ENCODE measurements at places on chromosomes 16 and 17.

DNA sequence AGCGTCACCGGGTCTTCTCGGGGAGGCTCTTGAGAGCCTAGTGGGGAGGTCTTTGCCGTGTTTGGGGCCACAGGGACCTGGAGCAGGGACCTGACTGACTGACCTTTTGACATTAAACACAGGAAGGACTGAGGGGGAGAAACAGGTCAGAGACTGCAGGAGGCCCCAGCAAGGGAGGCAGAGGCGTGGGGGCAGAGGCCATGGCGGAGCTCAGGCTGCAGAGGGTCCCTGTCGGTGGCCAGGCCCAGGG, 41.6 kb upstream of the GSE1 start:
- DNase-seq: no peak

- DNase-seq: no peak
Observed at GRCh38 chr16:50637716-50638602, 43.2 kb downstream of the SNX20 start.

- DNase-seq: peak; percentile 78
Observed at GRCh38 chr16:2927010-2927646, 15.4 kb downstream of the FLYWCH1 start.

DNA sequence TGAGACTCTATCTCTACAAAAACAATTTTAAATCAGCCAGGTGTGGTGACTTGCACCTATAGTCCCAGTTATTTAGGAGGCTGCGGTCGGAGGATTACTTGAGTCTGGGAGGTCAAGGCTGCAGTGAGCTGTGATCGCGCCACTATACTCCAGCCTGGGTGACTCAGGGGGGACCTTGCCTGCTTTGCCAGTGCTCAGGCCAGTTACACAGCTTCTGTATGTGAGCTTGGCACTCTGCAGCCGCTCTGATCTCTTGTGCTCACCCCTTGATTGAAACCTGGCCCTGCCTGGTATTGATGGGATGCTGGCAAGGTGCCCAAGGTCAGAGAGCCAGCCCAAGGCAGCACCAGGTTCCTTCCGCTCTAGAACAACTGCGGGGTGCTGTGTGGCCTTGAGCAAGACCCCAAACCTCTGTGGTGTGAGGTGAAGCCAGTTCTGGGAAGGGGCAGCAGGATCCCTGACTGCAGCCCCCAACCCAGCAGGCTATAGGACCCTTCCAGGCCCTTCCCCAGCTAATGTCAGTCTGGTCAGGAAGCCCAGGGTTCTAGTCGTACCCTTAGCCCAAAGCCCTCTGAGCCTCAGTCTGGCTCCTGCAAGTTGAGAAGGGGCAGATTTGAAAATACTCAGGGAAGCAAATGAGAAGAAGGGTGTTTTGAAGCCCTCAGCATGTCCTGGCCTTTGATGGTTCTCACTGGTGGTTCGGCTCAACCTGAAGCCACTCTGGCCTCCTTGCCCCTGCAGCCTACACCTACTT, 18.9 kb downstream of the MMP15 start:
- no peak for DNase-seq

DNA sequence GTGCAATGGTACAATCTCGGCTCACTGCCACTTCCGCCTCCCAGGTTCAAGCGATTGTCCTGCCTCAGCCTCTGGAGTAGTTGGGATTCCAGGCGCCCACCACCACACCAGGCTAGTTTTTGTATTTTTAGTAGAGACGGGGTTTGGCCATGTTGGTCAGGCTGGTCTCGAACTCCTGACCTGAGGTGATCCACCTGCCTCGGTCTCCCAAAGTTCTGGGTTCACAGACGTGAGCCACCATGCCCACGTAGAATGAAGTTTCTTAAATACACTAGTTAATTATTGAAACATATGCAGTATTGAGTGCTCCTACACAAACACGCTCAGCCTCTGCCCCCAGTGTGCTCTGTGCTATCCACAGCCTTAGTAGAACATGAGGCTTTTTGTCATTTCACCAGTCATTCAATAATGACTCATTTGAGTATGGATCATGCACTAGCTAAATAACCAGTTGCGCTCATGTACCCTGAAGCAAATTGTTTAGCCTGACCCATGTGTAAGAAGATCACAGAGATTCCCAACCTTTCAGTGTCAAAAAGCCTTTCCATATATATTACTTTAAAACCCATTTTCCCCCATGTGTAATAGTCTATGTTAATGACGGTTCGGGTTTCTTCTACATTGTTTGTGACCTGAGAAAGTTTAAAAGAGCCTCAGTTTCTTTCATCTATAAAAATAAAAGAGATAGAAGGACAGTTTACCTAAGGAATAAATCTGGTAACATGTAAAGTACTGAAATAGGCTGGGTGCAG, 49.7 kb downstream of the TUBD1 start:
- peak; percentile 70 for DNase-seq

DNA sequence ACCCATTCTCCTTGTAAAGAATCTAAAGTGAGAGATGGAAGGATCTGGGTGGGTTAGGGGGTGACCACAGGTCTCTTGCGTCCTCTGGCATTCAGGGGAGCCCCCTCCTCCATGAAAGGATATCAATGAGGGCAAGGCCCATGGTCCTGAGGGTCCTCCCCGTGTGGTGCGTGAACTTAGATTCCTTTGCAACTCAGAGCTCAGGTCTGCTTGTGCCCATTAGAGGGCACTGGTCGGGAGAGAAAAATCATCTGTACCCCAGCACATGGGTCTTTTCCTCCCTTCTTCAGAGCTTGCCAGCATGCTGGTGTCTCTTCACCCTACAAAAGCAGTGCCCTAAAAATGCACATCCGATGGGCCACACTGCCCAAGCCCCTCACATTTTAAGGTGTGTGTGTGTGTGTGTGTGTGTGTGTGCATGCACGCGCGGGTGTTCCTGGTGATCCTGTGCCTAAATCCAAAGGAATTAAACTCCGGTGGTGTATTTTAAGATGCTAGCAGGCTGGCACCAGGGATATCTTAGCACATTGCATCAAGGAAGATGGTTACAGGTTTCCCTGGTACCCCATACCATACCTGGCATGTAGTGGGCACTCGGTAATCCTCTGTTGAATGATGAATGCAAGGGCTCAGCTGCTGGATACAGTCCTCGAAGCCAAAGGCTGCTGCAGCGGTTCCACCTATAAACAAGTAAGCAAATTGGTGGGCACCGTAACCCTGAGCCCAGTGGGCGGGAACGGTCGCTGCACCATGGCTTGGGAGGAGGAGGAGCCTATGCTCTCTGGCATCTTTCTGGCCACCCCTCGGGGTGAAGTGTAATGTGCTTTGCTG, 4.7 kb downstream of the C1QTNF1 start:
- no peak for DNase-seq

GRCh38 chr16:12833926-12834325, 30.2 kb upstream of the CPPED1 start:
- DNase-seq: no peak

DNA sequence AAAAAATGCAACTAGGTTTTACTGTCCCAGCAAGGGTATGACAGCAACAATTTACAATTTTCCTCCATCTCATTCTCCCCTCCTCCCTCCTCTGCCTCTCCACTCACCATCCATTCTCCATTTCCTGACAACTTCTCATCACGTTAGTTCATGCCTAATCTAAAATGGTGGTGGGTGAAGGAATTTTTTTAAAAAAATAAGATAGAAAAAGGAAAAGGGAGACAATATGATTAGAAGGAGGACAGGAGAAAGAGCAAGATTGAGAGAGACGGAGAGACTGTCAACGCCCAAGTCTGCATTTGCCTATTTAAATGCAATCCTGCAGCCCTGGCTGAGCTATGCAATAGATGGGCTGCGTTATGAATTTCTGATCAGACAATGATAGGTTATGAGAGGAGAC, 380.7 kb upstream of the PSMD7 start:
- DNase-seq: no peak

- peak; percentile 89 for DNase-seq
Observed at GRCh38 chr17:27217631-27218030, 76.3 kb upstream of the WSB1 start.

DNA sequence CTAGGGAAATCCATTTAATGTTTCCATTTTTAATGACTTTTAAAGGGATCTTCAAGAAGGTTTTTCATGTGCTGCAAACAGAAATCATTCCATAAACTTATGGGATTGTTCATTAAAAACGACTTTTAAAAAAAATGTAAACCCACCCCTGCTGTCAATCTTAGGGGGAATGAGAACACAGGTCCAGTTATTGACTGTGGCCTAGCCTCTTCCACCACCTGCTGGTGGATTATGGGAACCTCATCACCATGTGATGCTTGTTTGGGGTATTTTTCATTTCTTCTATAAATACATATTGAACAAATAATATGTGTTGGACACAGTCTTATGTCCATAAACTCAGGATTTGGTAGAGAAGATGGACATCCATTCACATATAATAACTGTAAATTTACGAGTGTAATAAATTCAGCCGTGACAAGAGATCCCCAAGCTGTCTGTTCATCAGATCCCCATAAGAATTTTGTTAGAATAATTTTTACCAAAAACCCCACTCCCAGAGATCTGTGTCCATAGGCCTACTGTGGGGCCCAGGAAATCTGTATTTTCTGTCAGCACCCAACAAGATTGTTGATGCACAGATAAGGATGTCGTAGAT, 42.0 kb upstream of the TMC5 start:
- DNase-seq: peak; percentile 29

- no peak for DNase-seq
Observed at GRCh38 chr16:54586474-54587175, 300.0 kb upstream of the IRX3 start.

DNA sequence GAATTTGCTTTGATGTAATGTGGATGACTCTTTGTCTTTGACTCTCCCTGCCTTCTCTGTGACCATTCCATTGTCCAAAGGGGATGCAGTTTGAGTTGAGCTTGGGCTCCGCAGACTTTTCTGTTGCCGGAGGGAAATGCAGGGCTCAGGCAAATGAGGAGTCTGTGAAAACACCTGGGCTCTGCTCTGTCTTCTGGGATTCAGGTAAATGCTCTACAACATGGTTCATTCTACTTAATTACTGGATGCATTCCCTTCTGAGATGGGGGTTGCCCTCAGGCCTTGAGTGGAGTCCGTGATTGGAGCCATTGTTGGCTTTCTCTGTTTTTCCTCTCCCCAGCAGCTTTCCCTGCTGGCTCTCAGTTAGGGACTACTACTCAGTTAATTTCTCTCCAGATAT, 26.4 kb upstream of the SPNS2 start:
- no peak for DNase-seq

DNA sequence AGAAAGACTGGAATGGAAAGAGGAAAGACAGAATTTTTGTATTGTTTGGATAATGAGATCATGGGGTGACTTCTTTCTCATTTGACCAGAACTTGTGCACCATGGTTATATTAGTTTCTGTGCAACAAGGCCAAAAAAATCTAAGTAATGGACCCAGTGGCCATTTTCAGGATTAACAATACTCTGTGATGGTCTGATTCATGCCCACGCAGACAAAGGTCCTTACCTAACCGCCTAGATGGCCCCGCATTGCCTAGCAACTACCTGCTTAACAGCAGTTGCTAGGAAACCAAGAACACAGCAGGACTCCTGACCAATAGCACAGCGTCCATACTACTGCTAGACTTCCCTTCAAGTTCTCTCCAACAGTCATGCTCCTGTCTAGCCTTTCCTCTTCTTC, 22.4 kb downstream of the MIS12 start:
- no peak for DNase-seq

DNA sequence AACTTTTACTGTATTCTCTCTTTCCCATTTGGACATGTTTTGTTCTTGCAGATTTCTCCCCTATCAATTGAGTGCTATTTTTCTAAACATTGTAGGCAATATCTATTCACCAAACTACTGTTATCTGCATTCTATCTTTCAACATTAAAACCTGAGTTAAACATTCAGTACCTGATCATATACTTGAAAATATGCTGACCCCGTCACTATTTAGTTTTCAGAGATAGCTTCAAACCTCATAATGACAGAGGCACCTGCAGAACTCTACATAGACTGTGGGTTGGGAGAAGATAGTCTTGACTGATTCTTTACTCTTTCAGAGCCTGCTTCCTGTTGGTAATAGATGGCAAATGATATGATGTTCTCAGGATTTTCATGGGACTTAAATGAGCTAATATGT, 965.7 kb upstream of the GOT2 start:
- DNase-seq: no peak

DNA sequence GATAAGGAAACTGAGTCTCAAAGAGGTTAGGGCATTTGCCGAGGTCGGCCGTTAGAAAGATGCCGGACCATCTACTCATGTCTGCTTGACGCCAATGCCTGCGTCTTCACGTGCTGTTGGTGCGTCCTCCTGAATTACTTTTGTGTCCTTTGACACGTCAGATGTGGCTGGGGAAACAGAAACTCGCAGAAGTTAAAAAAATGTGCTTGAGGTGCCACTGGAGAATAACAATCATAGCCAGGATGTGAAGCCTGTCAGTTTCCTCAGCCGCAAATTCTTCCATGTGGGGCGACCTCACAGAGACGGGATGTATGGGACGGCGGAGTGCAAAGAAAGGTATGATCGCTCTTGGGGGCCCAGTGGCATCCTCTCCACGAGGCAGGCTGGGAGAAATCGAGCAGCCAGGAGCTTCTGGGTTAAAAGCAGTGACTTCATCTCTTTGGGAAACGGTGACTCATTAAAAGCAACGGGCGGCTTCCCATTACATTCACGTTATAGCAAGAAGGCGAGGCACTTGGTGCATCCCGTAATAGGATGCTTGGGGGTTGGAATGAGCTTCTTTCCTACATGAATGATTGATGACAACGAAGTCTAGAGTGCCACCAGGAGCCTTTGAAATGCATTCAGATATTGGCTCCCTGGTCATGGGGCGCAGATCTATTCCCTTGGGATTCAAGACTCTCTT, 67.8 kb downstream of the BMERB1 start:
- DNase-seq: no peak

GRCh38 chr16:29656688-29657523, 6.1 kb upstream of the SPN start:
- DNase-seq: no peak

DNA sequence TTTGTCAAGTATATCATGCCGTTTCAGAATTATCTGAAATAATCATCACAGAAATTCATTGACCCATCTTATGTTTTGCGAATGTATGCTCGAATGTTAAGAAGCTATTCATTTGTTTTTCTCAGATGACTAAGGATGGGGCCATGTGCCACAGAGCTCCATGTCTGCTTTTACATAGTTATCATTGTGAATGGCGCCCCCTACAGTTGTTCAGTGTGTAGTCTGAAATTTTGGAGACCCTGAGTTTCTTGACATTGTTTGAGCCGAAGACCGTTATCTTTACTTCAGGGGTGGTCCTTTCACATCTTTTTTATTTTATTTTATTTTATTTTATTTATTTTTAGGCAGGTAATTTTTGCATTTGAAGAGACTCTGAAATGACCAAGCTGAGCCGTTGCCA, 972.0 kb upstream of the RBFOX1 start:
- no peak for DNase-seq

- DNase-seq: no peak
Observed at GRCh38 chr16:88504489-88505404, 51.7 kb downstream of the ZFPM1 start.

- no peak for DNase-seq
Observed at GRCh38 chr16:84689111-84689510, 10.7 kb upstream of the USP10 start.

GRCh38 chr16:60681043-60681442, 1355.2 kb downstream of the CDH8 start:
- no peak for DNase-seq

DNA sequence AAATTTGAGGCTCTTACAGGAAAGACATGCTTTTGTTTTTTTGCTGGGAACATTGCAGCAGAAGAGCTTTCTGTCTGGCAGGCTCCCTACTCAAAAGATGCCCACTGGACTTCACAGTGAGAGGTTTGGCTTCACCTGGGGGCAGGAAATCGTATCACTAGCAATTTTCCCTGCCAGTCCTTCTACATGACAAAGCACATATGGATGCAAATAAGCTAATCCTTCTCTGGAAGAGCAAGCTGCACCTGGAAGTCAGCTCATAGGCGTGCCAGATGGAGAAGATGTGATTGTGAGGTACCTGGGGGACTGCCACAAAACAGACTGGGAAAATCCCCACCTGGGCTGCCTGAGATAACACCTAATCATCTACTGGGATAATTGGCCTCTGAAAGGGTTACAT, 195.0 kb upstream of the CPHXL start:
- DNase-seq: no peak
